ENCODE measurements at places on chromosomes 1 and 21. TPM values are rescaled to one million over a fixed set of nuclear protein-coding genes. Genes with fewer than 3 reads are reported as not detected.

UBE2U gene
- total RNA-seq, result not detected

SFN gene
- total RNA-seq, result 33.2 TPM

DNA sequence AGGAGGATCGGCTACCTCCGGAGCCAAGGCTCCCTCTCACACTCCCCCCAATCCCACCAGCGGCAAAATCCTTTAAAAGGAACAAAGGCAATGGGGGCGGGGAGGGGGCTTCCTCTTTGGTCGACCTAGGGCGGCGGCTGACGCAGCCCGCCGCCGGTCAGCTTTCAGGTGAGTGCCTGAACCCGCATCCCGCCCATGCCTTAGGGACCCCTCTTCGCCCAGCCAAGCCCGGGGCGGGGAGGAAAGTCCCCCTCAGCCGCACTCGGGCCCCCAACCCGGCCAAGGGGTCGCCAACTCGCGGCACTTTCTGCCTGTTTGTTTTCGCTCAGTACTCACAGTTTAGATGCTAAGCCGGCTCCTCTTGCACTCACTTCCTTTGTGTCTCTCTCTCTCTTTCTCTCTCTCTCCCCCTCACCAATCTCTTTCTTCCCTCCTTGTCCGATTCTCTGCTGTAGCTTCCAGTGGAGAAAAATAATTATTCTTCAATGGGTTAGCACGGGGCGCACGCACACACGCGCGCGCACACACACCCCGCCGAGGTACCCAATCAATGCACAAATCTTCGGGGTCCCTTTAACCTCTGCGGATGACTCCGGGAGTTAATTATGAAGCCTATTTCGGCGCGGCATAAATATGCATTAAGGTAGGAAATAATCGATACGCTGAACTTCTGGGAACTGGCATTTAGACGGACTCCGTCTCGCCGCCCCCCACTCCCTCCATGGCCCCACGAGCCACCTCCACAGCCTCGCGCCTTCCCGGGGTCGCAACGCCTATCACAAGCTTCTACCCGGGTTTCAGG is at the start of gene BLACAT1:
TSS of gene BLACAT1 (minus strand) at position 465 of the 802 bp plus-strand sequence.
- DNase-seq, result no peak

GRCh38 chr1:1987142-1987510 is 16.5 kb downstream of the CFAP74 start:
- no peak for DNase-seq
